ENCODE measurements at places on chromosomes 11 and 22. TPM values are rescaled to one million over a fixed set of nuclear protein-coding genes. Genes with fewer than 3 reads are reported as not detected.

DNA sequence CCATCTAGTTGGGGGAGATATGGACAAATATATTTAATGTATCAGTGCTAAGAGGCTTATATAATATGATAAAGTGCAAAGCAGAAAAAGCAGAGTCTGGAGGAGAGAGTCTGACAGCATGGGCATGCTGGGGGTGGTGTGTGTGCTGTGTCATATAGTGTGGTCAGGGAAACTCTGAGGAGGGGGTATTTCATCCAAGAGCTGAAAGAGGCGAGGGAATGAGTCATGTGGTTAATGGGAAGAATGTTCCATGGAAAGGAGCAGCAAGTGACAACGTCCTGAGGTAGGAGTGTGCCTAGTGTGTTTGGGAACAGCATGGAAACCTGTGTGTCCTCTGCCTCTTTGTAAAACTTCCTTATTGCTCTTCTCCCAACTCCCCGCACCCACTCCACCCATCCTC lies 38.0 kb downstream of the EIF3F start:
- H3K27ac ChIP-seq, result no peak overlapping the region
- no peak for DNase-seq

DNA sequence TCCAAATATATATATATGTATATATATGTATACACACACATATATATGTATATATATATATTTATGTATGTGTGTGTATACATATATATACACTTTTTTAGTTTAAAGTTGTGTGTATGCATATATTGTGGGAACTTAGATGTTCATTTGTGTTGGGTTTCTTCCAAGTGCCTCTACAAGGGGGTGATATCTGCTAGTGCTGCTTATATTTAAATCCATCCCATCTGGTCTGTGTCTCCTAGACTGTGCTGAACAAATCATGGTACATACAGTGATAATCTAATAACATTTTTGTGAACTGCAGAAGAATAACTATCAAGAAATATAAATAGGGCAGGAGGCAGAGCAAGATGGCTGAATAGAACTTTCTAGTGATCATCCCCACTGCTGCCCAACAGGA lies 696.4 kb downstream of the LRRC4C start:
- no peaks in the 10 kb centered on the region for H3K36me3 ChIP-seq
- DNase-seq, result no peak
- no peak overlapping the region for H3K4me3 ChIP-seq
- H3K27ac ChIP-seq, result no peak overlapping the region
- no peaks in the 10 kb centered on the region for H3K27me3 ChIP-seq
- no peaks in the 10 kb centered on the region for H3K4me1 ChIP-seq

The BEST1 gene
- total RNA-seq, result 0.48 TPM

GRCh38 chr11:79702303-79702702 lies 261.5 kb upstream of the TENM4 start:
- H3K4me1 ChIP-seq, result no peaks in the 10 kb centered on the region
- DNase-seq, result no peak
- H3K27me3 ChIP-seq, result no peaks in the 10 kb centered on the region
- no peak overlapping the region for H3K27ac ChIP-seq

DNA sequence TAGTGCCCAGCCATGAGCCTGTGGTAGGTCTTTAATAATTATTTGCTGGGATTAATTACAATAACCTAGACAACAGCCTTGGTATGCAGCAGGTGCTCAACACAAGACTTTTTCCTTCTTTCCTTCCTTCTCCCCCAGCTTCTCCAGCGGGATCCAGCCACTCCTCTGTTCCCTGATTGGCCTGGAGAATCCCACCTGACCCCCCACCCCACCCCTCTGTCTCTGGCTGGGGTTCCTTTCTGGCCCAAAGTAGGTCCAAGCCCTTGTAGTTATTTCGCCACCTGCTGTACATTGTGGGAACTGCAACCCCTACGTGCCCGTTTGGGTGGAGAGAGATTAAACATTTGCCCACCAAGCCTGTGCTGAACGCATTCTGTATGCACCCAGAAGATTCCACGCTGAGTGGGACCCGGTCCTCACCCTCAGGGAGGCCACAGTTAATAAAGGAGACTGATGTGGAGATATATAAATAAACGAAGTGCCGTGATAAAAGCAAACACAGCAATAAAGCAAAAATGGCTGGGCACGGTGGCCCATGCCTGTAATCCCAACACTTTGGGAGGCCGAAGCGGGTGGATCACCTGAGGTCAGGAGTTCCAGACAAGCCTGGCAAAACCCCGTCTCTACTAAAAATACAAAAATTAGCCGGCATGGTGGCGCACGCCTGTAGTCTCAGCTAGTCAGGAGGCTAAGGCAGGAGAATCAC lies 32.1 kb upstream of the DGKZ start:
- DNase-seq, result peak; percentile 83
- H3K27ac ChIP-seq, result peak overlapping the region; percentile 10
- H3K4me1 ChIP-seq, result peaks cover 19% of the 10 kb centered on the region
- H3K4me3 ChIP-seq, result no peak overlapping the region

DNA sequence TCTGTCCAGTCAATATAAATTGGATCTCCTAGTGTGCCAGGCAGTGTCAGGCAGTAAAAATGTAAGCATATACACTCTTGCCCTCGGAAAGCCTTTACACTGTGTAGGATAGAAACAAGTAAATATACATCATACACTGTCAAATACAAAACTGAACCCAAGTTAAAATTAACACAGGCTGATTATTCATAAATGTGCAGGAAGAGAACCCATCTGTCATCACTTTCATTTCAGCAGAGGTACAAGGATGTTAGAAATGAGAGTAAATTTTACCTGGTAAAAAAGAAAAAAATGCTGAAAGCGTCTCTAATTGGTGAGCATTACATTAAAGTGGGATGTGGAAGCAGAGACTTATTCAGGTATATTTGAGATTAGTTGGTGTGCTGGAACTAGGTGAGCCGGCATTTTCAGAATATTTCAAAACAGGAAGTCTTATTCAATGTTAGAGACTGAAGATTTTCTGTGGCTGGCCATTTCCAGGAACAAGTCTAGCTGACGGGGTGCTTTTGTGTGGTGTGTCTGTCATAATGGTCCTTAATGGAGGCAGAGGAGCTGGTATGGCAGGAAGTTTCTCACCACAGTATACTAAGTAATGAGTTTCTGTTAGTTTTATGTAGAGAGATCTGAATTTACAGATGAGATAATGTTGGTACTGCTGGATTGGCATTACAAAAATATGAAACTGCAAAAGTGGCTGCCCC lies 192.6 kb downstream of the CASP12 start:
- peak overlapping the region; percentile 89 for H3K27ac ChIP-seq
- no peaks in the 10 kb centered on the region for H3K27me3 ChIP-seq
- peaks cover 48% of the 10 kb centered on the region for H3K4me1 ChIP-seq
- H3K4me3 ChIP-seq, result peak overlapping the region; percentile 64
- DNase-seq, result peak; percentile 87

The TIMP3 gene
- total RNA-seq, result not detected

The SLC25A18 gene
- not detected for total RNA-seq

All from activated CD4-positive, alpha-beta memory T cell treated with anti-CD3 and anti-CD28 coated beads for 36 hours (primary cell).